ENCODE measurements at places on chromosomes 1 and 21. TPM values are rescaled to one million over a fixed set of nuclear protein-coding genes. Genes with fewer than 3 reads are reported as not detected.

The TTC34 gene
- 0.74 TPM for total RNA-seq

The OR2L2 gene
- total RNA-seq = 0.25 TPM

The KRTAP19-1 gene
- total RNA-seq = not detected

The FAM167B gene
- 2.5 TPM for total RNA-seq

The VAMP4 gene
- total RNA-seq = 8.4 TPM

The DDR2 gene
- 4.4 TPM for total RNA-seq

The NCDN gene
- 95.3 TPM for total RNA-seq

The ATP1A4 gene
- not detected for total RNA-seq

The SCYL3 gene
- total RNA-seq = 8.8 TPM

The LHX4 gene
- total RNA-seq = 2.1 TPM

The CFHR3 gene
- total RNA-seq = not detected

The TLR5 gene
- not detected for total RNA-seq

The KRTAP12-2 gene
- total RNA-seq = not detected

The C1orf167 gene
- total RNA-seq = not detected

The CCDC17 gene
- 3.8 TPM for total RNA-seq

The LRRC3 gene
- 5.8 TPM for total RNA-seq

The LPAR3 gene
- 14.0 TPM for total RNA-seq

The SPOCD1 gene
- total RNA-seq = 0.74 TPM

The IRF6 gene
- 0.47 TPM for total RNA-seq

The NFIA gene
- total RNA-seq = 16.4 TPM

The LCE1B gene
- not detected for total RNA-seq

The PLPPR4 gene
- 0.29 TPM for total RNA-seq

The RIPPLY3 gene
- not detected for total RNA-seq

The PCAT6 gene
- 7.7 TPM for total RNA-seq

The GPATCH3 gene
- 17.3 TPM for total RNA-seq

The LIN28A gene
- 97.3 TPM for total RNA-seq

The CELA2B gene
- total RNA-seq = not detected

The HFM1 gene
- total RNA-seq = 10.2 TPM

The IVL gene
- not detected for total RNA-seq

The ABCD3 gene
- total RNA-seq = 26.0 TPM

The EVI5 gene
- total RNA-seq = 19.5 TPM

The FNDC5 gene
- 743 TPM for total RNA-seq

The FAM110D gene
- 0.25 TPM for total RNA-seq

The KDF1 gene
- 1.2 TPM for total RNA-seq

The CR1L gene
- total RNA-seq = not detected

The FAM43B gene
- total RNA-seq = not detected

The IL12RB2 gene
- not detected for total RNA-seq

The S100B gene
- not detected for total RNA-seq

The CYP4A11 gene
- total RNA-seq = 0.71 TPM

The ZNF684 gene
- total RNA-seq = 3.6 TPM

The SLC9C2 gene
- 0.98 TPM for total RNA-seq

The LRRC7 gene
- 19.1 TPM for total RNA-seq

The AMY1B gene
- not detected for total RNA-seq

The CD5L gene
- not detected for total RNA-seq

The SYDE2 gene
- 1.5 TPM for total RNA-seq

The FALEC gene
- total RNA-seq = not detected

The PLPPR5 gene
- total RNA-seq = 2.0 TPM

The UBL4B gene
- not detected for total RNA-seq

The GTF2B gene
- 27.1 TPM for total RNA-seq

The MYOG gene
- not detected for total RNA-seq

The NBPF4 gene
- total RNA-seq = not detected

The PRDM16 gene
- total RNA-seq = 0.07 TPM

The RAB7B gene
- not detected for total RNA-seq

The FMO2 gene
- not detected for total RNA-seq

The TNFRSF9 gene
- total RNA-seq = 0.15 TPM

All from glutamatergic neuron (in vitro differentiated cells).